ENCODE measurements at places on chromosomes 11 and 22. TPM values are rescaled to one million over a fixed set of nuclear protein-coding genes. Genes with fewer than 3 reads are reported as not detected.

- DNase-seq = no peak
These were observed 23.8 kb downstream of the BRD1 start for GRCh38 chr22:49803737-49804375.

Gene RASD2
- total RNA-seq = 9.4 TPM

Gene RCN1
- 27.6 TPM for total RNA-seq

DNA sequence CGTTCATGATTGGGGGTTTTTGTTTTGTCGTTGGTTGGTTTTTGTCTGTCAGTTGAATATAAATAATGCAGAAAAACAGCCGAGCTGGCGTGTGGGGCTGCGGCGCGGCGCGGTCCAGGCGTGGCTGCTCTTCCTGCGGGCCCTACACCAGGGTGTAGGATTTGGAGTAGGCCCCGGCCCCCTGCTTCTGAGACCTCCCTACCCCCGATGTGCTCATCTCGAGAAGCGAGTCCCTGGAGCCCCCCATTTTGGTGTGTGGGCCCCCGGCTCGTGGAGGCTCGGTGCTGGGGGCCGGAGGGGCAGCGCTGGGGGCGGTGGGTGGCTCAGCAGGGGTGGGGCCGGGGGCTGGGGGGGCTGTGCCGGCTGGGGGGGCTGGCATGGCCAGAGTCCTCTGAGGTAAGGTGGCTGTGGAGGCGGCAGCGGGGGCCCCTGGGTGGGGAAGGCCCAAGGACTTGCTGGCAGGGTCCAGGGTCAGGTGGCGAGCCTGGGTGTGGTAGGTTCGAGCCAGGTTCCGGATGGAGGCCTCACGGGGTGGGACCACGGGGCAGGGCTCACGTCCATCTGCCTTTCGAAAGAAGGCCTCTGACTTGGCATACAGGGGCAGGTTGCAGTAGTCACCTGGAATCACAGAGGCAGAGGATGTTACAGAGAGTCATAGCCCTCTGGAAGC is 100.7 kb downstream of the CEP164 start:
- DNase-seq = no peak

Gene EWSR1
- 121 TPM for total RNA-seq

Gene ELMOD1
- total RNA-seq = 0.92 TPM

Gene CSRP3
- 1,162 TPM for total RNA-seq

DNA sequence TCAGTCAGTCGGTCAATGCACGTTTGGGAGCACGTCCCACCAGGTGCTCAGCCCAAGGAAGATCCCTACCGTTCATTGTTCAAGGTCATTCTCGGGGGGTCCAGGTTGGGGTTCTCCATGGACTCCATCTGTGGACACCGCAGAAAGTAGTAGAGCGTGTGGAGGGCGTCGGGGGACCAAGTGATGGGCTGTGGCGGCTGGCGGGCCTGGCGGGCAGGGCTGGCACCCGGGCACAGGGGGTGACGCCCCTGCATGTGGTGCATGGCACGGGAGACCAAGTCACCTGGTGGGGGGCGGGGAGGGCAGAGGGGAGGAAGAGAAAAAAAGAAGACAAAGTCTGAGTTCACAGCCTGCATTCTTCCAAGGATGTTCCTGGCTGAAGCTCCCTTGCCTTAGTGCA is 91.8 kb downstream of the NAT10 start:
- no peak for DNase-seq
